ENCODE measurements at places on chromosomes 6 and 20.

- no peak for DNase-seq
Measured at GRCh38 chr6:38117281-38117680, 297.8 kb downstream of the ZFAND3 start.

DNA sequence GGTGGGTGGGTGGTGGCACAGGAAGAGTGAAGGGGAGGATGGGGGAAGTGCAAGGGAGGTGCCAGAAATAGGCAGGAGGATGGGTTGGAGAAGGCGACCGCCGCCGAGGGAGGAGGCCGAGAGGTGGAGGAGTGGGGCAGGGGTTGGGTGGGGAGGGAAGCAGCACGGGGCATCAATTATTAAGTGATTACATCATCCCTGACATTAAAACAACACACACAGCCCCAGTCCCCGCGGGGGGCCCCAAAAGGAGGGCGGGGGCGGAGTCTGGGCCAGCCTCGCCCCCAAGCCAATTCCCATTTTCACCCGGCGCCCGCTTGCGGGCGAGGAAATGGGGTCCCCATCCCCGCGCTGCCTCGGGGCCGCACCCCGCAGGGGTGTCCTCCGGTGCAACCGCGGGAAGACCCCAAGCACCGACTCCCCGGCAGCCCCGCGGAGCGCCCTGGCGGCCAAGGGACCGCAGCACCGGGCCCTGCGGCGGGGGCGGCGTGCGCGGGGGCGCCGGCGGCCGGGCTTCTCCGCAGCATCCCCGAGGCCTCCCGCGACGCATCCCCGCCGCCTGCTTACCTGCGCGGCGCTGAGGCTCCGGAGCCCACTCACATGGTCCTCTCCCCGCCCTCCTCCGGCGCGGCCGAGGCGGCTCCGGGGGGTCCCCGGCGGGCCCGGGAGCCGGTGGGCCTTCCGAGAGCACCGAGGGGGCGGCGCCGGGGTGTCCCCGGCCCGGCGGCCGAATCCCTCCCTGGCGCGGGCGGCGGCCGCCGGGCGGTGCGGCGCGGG, 663 bp downstream of the FYN start:
- DNase-seq = peak; percentile 23

DNA sequence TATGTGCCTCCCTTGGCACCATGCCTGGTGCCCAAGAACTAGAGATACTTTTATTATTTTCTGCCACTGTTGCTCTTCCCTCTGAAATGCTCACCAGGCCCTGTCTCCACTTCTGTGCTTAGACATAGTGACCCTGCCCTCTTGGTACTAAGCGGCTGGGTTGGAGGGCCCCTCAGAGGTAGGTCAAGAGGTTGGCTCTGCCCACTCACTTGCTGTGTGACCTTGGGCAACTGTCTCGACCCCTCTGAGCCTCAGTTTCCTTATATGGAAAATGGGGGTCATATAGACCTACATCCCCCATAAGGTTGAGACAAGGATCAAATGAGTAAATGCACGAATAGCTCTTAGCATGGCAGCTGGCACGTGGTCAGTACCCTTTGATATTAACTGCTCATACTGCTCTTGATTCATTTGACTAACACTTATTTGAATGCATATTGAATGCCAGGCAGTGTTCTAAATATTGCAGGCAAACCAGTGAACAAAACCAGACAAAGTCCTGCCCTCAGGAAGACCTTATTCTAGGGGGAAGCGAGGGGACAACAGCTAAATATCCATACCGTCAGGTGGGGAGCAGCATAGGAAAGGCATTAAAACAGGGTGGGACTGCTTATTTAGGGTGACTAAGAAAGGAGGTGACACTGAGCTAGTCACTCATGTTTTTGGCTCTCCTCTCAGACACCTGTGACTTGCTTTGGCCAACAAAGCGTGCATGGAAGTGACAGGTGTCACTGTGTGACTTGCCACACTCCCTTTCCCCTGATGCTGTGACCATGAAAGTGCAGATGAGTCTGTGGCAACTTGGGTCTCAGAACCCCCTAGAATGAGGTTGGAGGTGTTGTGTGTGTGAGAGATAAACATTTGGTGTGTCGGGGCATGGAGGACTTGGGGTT, 14.3 kb upstream of the SPO11 start:
- DNase-seq = no peak

GRCh38 chr6:114049367-114049966, 78.5 kb upstream of the HDAC2 start:
- no peak for DNase-seq

DNA sequence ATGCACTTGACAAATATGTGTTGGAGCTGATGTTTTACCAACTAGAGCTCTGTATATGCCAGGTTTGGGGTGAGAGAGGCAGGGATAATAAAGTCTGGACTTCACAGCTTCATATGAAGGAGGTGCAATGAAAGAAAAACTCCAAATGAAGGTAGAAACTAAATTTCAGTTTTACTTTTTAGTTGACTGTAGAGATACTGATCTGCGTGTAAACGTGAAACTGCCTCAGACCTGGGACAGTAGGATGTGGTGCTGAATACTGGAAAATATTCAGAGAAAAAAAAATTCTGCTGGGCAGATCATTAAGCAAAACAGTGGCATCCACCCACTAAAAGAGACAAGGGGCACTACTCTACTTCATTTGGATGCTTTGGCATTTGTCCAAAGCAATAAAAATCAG, 94.5 kb downstream of the BACH2 start:
- DNase-seq = no peak

DNA sequence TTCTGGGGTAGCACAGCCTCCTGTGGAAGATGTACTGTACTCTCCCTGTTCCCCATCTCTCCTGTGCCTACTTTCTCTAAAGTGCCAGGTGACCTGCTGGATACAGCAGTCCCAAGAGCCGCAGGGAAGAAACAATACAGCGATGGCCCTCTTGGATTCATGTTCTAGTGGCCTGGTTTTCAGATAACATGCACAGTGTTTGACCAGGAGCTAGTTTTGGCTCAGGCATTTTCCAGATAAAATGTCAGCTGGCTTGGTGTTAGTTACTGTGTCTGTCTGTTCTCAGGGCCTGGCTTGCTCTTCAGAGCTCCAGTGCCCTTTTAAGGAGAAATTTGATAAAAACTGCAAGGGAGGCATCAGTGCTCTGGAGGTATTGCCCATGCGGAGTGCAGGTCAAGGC, 41.3 kb downstream of the GABRR2 start:
- no peak for DNase-seq

DNA sequence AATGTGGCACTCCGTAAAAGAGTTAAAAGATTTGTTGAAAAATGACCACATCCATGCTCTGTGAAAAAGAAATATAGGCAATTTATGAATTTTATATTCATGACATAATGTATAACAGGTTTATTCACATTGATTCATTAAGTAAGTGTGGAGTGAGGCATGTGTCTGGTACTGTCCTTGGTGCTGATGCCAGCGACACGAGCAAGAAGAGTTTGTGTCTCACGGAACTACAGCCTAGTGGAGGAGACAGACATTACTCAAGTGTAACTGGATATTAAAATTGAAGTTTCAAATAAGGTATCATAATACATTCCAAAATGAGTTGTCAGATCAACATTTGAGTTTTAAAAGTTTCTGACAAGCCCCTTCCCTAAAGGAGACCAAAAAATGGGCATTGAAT, 158.2 kb upstream of the PRND start:
- DNase-seq = no peak

GRCh38 chr6:106522562-106523250, 106.6 kb downstream of the RTN4IP1 start:
- no peak for DNase-seq

DNA sequence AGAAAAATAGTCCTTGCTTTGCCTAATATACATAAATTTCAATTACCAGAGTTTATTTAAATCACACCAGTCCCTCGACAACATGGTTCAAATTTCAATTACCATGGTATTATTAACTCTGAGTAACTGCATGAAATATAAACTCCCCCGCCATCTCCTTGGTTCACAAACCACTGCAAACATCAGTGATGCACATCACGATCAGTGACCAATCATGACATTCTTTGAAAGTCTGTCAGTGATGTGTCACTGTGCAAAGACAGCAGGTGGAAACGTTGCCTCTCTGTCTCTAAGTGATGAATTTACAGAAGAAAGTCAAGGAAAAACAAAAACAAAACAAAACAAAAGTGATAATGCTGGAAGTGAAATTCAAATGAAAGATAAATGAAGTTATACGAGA, 86.7 kb downstream of the TASP1 start:
- DNase-seq = no peak

DNA sequence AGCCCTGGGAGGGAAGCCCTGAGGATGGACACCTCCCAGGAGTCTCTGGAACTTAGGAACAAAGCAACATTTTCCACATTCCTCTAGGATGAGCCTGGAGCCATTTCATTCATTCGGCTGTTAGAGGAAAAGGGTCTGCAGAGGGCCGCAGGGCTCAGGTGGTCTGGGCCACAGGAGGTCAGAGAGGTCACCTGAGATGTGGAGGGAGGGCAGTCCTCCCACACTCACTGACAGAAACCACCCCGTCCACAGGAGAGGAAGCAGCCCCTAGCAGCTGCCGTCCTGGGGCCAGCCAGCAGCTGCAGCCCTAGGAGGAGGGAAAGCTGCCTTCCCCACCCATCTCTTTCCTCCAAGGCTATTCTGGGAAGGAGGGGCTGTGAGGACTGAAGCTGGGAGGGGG, 207.0 kb downstream of the CDC5L start:
- DNase-seq = no peak

- DNase-seq = no peak
Measured at GRCh38 chr6:88072462-88072861, 24.8 kb downstream of the SPACA1 start.

DNA sequence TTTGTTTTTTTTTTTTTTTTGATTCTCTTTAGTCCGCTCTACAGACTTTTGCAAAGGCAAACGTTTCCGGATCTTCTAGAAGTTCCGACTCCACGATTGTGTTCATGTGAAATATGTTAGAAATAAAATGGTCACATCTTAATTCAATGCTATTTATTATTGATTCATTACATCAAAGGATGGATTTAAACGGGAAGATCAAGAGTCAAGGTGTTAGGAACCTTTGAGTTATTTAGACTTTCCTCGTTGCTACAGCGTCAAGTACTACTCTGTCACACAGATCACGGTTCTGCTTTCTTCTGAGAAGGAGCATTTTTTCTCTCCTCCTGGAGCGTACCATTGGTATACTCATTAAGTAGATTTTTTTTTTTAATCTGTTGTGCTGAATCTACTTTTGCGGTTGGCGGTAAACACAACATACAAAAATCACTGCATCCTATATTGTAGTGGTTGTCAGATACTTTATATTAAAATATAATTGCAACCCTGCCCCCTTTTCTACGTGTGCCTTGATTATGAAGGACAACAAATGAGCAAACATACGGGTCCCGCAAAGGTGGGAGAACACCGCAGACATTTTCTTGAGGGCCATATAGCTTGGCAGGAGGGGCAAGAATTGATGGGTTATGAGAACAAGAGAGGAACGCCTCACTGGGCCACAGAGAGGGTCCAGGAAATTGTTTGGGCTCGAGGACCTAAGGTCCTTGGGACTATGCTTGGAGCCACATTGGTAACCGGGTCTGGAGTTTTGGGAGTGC, 17.5 kb downstream of the HMGN4 start:
- peak; percentile 40 for DNase-seq

- no peak for DNase-seq
Measured at GRCh38 chr6:43181942-43182860, at the start of gene CUL9. Gene CUL9, plus strand, starts transcription at chr6:43182196. Its CDS starts 2,115 bp downstream, at chr6:43184311.

GRCh38 chr6:34673064-34673463, 23.5 kb downstream of the ILRUN start:
- no peak for DNase-seq

GRCh38 chr6:80639181-80639629, 532.7 kb downstream of the BCKDHB start:
- no peak for DNase-seq

GRCh38 chr6:29909985-29910384, 32.3 kb upstream of the HLA-A start:
- DNase-seq = no peak

GRCh38 chr20:33148040-33148439, 19.9 kb upstream of the BPIFA2 start:
- no peak for DNase-seq

GRCh38 chr6:118678866-118679265, 27.5 kb upstream of the CEP85L start:
- no peak for DNase-seq

- no peak for DNase-seq
Measured at GRCh38 chr20:1462834-1463233, 3.8 kb downstream of the NSFL1C start.

DNA sequence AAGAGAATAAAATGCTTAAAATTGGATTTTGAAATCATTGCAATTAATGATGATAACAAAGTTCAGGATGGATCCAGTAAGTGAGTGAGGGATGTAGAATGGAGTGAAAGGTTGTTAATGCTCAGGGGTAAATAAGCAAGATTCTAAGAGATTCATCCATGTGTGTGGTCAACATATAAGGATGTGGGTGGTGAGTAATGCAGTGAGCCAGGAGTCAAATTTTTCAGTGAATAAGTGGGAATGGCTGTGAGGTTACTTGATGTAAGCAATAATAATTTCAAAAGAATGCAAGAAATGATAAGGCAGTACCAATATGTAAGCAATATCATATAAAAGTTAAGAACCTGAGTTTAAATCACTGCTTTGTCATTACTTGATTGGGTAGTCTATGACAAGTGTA, 207.5 kb upstream of the ADGRB3 start:
- no peak for DNase-seq

GRCh38 chr6:87944541-87944954, 103.1 kb upstream of the SPACA1 start:
- peak; percentile 51 for DNase-seq

DNA sequence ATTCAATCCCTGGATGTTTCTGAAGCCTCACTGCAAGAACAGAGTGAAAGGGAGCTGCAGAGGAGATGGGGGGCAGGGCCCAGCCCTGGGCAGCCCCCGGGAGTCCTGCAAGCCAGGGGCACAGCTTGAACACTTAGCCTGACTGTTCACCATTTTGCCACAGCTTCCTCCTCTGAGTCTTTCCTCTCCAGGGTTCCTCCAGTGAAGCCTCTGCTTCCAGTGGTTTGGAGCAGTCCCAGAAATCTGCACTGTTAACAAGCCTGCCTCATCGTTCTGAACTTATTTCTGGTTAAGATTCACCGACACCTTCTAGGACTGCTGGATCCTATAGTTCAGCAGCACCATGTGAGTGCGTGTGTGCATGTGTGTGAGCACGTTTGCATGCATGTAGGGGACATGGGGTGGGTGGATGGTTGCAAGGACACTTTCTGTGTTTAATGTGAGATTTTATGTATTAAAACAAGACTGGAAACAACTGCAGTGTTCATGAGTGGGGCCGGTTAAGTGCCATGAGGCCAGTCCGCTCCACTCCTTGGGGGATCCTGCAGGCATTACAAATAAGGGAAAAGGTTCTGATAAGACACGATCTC, 24.6 kb downstream of the CEBPB start:
- DNase-seq = no peak

DNA sequence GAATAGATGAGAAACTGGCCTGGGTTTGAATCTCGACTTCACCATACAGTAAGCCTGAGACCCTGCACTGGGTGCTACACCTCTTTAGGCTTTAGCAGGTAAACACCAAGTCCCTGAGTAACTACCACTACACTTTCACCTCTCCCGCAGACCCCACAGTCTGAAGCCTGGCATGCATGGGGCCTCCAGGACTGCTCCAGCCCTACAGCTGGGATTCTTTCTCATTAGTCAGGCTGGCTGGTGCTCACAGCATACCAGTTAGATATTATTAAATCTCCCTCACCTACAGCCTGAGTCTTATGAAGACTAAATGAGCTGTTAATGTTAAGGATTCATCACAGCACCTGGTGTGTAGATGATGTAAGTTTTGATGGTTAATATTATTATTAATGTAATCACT, 388.7 kb downstream of the ARHGAP18 start:
- DNase-seq = no peak

- no peak for DNase-seq
Measured at GRCh38 chr6:168326294-168327261, 7.0 kb upstream of the DACT2 start.

- no peak for DNase-seq
Measured at GRCh38 chr20:6665621-6666355, 101.7 kb upstream of the BMP2 start.

All from NCI-H1694 (cell line).